ENCODE measurements at places on chromosomes 3 and 15.

GRCh38 chr15:88678755-88679154, 39.9 kb downstream of the ISG20 start:
- DNase-seq, result no peak

DNA sequence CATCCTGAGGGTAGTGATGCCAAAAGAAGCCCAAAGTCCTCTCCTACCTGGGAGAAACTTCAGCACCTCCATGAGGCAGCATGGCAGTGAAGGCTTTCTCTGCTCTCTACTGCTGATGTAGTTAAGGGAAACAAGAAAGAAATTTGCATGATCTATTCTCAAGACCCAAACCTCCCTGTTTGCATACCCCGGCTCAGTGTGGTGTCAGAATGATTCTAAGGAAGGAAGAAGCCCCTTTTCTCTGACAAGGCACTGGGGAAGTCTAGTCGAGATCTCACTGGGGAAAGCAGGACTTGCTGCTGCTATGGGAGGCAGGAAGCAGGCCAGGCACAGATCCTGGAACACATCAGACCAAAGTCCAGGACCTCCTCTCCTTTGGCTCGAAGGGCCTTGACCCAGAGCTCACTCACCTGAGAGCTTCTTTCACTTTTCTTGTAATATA, 89.4 kb upstream of the ICE2 start:
- DNase-seq, result no peak

GRCh38 chr3:147793841-147794240, 384.7 kb downstream of the ZIC1 start:
- DNase-seq, result peak; percentile 25

DNA sequence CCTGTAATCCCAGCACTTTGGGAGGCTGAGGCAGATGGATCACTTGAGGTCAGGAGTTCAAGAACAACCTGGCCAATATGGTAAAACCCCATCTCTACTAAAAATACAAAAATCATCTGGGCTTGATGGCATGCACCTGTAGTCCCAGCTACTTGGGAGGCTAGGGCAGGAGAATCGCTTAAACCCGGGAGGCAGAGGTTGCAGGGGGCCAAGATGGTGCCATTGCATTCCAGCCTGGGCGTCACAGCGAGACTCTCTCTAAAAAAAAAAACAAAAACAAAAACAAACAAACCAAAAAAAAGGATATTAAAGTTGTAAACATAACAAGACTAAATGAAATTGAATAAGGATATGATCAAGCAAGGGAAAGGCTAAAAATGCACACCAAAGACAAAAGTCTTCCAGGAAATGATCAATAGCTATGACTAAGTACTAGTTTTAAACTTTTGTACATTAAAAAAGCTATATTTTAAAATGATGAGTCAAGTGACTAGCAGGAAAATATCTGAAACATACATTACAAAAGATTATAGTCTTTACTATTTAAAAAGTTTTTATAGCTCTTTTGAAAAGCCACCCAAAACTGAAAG, 28.6 kb downstream of the KLHL6 start:
- no peak for DNase-seq

DNA sequence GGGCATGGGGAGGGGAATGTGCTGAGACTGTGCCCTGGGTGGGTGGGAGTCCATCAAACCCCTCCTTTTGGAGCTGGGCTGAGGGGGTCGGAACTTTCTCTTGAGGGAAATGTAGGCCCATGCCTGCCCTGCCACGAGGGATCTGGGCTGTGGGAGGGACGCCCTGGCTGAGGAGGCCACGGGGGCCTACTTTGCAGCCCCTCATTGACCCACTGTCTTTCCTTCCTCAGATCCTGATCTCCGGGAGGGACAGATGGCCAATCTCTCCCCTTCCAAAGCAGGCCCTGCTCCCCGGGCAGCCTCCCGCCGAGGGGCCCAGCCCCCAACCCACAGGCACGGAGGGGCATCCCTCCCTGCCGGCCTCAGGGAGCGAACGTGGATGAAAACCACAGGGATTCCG, 25.3 kb downstream of the LOXL1 start:
- DNase-seq, result no peak

GRCh38 chr15:92492551-92493115, 99.0 kb downstream of the ST8SIA2 start:
- no peak for DNase-seq

GRCh38 chr15:100341239-100341749, 481 bp downstream of the ADAMTS17 start:
- DNase-seq, result no peak

- peak; percentile 59 for DNase-seq
Observed at GRCh38 chr3:58214484-58215316, 3.9 kb upstream of the DNASE1L3 start.

GRCh38 chr3:55402886-55403609, 84.1 kb downstream of the WNT5A start:
- peak; percentile 29 for DNase-seq

DNA sequence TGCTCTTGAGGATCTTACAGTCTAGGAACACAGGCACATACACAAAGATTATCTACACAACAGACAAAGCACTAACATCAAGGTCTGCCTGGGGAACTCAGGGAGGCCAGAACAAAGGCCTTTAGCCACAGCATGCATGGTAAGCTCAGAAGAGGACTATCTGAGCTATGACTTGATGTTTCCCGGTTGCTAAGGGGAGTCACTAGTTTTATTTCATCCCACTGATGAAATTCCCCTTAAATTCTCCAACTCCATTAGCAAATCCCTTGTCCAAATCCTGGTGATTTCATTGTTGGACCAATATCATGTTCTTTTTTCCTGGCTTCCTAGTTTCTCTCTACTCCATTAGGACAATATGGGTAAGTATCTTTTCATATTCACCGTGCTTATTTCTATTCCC, 23.3 kb downstream of the FBN1 start:
- DNase-seq, result no peak

GRCh38 chr3:104437131-104437750, 929.5 kb upstream of the ALCAM start:
- peak; percentile 61 for DNase-seq

DNA sequence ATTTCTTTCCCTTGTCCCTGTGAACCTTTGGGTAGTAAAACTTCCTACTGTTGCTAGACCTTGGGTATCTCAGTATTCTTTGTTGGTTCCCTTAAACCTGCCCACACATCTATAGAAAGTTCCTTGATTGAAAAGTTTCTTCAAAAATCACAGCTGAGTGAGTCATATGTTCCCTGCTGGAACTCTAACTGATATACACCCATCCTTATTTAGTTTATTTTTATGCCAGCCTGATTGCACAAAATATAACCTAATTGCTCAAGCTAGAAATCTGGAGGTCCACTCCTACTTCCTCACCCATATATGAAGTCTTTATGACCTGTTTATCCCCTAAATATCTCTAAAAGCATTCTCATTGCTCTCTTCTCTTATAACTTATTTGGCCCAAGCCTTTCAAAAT, 13.7 kb upstream of the GJD2 start:
- no peak for DNase-seq

DNA sequence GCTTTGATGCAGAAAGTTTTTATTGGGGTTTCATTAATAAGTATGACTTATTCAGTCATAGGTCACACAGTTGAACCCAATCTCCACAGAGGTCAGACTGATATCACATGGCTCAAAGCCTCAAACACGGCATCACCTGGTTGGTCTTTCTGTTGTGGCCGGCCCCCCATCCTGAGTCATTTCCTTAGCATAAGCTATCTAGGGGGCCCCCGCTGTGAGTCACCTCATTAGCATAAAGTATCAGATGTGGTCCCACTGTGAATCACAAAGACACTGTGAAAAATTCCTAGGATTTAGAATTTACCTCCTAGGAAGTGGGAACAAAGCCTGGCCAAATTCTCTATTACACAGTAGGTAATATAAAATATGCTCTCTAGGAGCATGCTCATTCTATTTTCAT, 502.2 kb downstream of the PYDC2 start:
- DNase-seq, result no peak

DNA sequence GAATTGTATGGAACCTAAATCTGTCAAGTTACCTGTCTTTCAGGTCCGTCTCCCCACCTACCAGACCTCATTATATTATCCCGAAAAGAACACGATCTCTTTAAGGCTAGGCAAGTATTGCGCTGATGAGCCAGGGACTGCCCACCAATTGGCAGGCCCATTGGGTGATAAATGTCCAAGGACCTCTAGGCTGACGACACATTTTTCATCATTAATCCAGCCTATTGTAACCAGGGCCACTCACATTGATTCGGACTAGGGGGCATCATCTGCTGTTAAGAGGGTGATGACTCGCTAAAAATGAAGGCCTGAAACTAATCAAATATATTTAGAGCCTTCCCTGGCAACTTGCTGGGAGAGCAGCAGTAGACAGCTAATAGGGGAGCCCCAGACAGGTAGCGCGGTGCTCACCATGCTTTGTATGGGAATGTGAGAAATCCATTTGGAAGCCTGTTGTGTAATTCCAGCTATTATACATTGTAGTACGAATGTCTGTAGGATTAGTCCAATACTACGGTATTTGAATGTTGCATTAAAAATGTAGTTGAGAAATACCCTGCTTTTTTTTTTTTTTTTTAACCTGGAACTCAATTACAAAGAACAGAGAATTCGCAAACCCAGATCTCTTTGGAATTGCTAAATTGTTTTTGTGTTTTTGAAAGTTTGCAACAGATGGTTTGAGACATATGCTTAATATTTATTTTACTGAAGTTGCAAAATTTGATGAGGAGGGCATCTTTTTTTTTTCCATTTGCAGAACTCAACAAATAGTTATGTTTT, 156.1 kb downstream of the ROBO2 start:
- DNase-seq, result no peak

DNA sequence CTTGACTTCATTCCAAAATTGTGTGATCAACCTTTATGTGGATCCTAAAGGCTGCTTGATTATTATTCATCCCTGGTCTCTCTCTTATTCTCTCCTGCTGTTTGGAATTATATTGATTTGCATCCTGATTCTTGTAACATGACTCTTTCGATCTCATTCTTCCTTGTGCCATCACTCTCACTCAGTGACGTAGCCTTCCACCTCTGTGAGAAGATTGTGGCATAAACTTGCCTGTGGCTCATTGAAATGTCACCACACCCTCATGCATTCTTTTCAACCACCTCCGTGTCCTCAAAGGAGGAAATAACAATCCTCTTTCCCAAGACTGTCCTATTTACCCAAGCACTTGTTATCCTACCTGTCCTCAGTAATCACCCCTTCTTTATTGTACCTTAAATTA, 41.3 kb upstream of the GCNT3 start:
- no peak for DNase-seq

DNA sequence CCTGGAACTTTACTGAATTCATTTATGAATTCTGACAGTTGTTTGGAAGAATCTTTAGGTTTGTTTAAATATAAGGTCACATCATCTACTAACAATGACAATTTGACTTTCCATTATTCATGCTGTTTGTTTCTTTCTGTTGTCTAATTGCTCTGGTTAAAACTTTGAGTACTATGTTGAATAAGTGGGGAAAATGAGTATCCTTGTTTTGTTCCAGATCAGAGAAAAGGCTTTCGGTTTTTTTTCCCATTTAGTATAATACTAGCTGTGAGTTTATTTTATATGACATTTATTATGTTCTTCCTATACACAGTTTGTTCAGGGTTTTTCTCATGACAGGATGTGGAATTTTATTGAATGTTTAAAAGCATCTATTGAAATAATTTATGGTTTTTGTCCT, 11.3 kb upstream of the TUBGCP5 start:
- no peak for DNase-seq

DNA sequence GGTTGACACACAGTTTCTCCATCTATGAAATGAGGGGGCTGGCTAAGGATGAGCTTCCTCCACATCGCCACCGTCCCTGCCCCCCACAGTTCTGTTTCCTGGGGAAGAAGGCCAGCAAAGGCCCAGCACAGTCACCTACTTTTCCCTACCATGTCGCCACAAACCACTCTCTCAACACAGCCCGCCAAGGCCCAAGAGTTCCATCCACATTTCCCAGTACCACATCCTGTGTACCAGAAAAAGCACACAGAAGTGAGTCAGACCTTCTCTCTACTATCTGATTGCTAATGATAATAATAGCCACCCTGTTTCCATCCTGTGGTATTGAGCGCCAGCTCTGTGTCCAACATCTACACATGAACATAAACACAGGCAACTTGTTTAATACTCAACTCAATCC, 30.3 kb upstream of the C15orf39 start:
- peak; percentile 95 for DNase-seq

GRCh38 chr15:44495562-44495961, 41.4 kb upstream of the EIF3J start:
- no peak for DNase-seq

- peak; percentile 85 for DNase-seq
Observed at GRCh38 chr3:187139126-187139894, at the start of gene RPL39L. Gene RPL39L (minus strand): TSS chr3:187139496. CDS start chr3:187121300, 18,196 bp downstream.

GRCh38 chr3:140010391-140010790, 75.4 kb downstream of the CLSTN2 start:
- no peak for DNase-seq

DNA sequence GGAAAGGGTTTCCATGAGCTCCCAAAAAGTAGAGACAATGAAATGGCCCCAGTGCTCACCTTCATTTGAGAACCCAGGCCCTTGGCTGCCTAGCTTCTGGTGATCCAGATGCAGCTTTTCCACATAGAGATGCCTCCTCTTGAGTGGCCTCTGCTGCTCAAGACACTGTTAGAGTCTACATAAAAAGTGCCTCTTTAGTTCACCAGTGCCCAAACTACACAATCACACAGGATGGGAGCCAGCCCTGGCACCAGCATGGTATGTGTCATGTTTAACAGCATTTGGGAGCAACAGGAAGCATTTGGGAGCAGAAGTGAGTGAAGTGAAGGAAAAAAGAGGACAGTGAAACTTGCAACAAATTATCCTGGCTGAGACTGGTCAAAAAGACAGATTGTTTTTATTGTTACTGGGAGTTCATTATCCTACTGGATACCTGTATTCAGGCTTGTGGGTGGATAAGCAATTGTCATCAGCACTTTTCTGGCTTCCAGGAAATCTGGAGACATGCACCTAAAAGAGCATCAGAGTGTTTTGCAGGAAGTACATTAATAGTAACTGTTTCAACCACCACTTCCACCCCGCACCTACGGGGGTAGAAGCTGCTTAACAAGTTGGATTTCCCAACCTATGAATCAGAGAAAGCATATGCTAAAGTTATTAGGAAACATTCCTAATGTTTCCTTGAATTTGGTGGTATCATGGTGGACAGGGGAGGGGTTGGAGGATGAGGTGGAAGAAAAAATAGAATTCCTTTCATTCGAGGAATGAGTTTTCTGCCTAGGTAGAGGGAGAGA, 416.2 kb downstream of the IGSF11 start:
- no peak for DNase-seq

DNA sequence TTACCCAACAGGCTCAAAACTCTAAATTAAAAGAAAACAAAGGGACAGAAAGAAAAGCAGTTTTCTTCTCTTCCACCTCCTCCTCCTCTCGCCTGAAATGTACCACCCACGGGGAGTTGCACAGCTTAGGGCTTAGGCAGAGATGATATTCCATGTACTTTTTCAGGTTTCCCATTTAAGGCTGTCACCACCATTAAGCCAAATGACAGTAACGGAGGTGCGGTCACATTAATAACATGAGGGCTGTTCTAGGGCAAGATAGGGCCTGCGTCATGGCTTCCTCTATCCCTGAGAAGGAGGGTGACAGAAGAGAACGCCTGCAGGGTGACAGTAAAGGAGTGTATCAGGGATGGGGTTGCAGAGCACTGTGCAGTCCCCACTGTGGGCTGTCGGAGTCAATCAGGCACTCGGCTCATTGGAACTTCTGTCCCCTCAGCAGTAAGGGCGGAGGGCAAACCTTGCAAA, 51.7 kb upstream of the TJP1 start:
- DNase-seq, result no peak
